ENCODE measurements at places on chromosomes 4 and X.

DNA sequence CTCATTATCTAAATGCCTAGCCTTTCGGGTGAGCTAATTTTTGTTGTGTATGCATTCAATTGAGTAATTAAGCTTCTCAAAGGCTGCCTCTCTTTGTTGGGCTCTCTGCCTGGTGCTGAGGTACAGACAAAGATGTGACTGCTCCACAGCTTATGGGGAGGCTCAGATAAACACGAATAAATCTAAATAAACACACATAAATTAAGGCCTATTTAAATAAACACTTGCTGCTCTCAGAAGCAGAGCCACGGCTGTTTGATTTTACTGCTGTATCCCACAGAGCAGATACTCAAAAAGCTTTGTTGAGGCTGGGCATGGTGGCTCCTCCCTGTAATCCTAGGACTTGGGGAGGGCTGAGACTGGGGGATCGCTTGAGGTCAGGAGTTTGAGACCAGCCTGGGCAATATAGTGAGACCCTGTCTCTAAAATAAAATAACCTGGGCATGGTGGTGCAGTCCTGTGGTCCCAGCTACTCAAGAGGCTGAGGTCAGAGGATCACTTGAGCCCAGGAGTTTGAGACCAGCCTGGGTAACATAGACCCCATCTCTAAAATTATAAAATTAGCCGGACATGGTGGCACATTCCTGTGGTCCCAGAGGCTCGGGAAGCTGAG lies 8.4 kb upstream of the CD99 start:
- no peak for DNase-seq

DNA sequence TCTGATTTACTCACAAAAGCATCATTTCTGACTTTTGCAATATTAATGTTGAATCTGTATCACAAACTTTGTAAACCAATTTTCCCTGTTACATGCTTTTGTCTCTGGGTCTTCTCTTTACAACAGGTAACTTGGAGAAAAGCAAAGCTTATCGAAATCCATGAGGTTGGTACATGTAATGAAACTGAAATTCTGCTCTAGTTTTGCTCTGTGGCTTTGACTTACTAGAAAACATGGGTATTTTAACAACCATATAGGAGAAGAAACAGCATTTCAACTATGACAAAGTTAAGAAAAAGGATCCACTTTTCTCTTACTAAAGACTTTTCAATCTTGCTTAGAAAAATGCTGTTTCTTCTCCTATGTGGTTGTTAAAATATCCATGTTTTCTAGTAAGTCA lies 645.8 kb downstream of the STIM2 start:
- no peak for DNase-seq

DNA sequence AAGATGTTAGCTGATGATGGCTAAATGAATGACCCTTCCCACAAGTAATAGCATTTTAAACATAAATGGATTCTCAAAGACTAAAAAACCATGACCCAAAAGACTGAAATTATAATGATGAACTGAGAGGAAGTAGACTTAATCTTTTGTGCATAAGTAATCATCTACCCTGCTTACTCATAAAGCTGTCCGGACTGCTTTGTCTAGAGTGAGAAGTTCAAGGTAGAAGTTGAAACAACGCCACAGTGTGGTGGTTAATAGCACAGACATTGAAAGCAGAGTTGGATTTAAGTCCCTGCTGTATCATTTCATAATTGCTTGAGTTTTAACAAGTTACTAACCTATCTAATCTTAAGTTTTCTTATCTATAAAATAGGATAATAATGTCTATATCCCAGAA lies 346.6 kb downstream of the CENPC start:
- no peak for DNase-seq

GRCh38 chrX:97367125-97367524 lies 483.4 kb downstream of the RPA4 start:
- no peak for DNase-seq

GRCh38 chr4:4480205-4480604 lies 61.6 kb downstream of the STX18 start:
- DNase-seq: no peak

DNA sequence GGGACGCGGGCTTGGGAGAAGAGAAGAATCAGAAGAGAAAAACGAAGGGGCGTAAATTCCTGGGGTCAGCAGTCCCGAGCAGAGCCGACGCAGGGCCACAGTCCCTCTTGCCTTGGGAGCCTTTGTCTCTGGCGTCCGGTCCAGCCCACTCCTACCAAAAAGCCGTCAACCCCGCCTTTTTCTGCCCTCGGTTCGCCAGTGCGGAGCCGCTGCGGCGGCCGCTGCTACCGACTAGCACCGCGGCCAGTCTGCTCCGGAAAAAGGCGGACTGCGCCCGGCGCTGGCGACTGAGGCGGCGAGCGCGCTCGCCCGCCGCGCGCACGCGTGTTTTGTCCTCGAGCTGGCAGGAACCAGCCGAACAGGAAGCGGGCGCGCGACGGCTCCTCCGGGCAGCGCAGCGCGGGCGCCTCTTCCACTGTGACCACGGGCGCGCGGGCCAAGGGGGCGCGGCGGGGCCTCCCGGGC lies 502 bp downstream of the HNRNPDL start:
- peak; percentile 48 for DNase-seq

DNA sequence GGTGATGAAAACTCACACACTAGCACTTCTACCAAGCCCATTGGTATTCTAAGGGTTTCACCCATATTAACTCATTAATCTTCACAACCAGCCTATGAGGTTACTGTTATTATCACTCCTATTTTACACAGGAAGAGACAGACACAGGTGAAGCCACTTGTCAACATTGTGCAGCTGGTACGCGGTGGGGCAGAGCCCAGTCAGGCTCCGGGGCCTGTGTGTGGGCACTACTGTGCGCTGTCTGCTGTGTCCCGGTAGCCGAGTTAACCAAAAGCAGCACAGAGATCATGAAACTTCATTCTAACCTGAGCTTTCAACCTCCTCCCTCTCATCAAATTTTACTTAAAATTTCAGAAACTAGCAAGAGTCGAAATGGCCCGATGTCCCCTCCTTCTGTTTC lies 111.3 kb downstream of the PHKA2 start:
- no peak for DNase-seq

DNA sequence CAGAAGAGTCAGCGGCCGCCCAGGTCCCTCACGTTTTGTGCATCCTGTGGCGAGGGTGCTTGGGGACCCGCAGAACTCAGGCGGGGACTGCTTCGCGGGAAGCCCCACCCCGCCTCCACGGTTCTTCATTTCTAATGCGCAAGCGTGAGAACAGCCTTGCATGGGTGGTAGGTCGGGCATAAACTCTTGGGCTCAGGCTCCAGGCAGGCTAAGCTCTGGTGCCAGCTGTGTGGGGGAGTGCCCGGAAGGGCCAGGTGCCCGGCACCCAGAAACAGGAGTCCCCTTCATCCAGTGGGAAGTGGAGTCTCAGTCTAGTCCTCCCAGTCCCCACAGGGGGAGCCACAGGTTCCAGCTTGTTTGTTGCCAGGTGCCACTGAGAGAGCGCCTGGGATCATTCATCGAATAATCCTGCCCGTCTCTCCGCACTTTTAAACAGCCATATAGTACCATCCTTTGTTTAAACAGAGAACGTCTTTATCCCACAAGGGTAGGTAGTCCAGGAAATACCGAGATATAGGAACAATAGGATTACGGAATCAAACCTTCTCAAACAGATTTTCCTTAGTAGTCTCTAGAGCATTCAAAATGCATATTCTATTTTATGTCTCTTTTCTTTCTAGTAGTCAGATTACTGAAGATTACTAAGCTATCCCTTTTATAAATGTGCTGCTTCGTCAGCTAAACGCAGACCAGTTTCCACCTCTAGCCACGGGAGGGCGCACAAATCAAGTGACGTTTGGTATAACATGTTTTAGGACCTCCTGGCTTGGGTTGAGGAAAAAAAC lies 12.7 kb upstream of the RBBP7 start:
- DNase-seq: peak; percentile 56

GRCh38 chr4:145716200-145716599 lies 36.3 kb downstream of the C4orf51 start:
- DNase-seq: no peak
